LoVo (cell line): ENCODE measurements at places on chromosomes 3 and 15.
A peak's percentile ranks its signal among the peaks of the same experiment; 100 is the strongest.

GRCh38 chr15:20295238-20295811 lies 246.3 kb downstream of the GOLGA6L6 start:
- DNase-seq: no peak

DNA sequence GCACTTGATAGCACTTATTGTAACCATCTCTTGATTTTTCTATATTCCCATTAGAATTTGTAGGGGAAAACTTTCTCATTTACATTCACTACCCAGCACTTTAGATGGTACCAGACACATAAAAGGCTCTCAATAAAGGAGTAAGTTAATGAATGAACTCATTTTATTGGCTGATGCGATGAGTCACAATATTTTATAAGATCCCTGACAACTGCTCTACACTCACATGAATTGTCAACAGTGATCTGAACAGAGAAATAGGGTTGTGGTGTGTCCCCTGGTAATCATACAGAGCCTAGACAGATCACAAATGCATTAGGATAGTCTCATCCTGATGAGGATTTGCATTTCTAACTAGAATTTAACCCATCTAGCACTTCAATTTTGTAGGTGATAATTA lies 567.6 kb upstream of the ARPP21 start:
- peak; percentile 19 for DNase-seq

DNA sequence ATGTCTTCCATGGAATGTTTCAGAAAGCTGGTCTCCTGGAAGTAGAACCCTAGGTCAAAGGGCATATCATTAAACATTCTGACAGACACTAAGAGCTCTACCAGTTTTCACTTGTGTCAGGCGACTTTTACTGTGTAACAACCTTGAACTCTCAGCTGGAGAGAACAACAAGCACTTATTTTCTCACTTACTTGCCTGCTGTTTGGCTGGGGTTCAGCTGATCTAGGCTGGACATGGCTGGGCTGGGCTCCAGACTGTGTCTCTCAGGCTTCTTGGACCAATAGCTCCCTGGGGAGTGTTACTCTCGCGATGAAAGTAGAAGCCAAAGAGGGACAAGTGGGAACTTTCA lies 527.3 kb downstream of the SHQ1 start:
- DNase-seq: no peak

DNA sequence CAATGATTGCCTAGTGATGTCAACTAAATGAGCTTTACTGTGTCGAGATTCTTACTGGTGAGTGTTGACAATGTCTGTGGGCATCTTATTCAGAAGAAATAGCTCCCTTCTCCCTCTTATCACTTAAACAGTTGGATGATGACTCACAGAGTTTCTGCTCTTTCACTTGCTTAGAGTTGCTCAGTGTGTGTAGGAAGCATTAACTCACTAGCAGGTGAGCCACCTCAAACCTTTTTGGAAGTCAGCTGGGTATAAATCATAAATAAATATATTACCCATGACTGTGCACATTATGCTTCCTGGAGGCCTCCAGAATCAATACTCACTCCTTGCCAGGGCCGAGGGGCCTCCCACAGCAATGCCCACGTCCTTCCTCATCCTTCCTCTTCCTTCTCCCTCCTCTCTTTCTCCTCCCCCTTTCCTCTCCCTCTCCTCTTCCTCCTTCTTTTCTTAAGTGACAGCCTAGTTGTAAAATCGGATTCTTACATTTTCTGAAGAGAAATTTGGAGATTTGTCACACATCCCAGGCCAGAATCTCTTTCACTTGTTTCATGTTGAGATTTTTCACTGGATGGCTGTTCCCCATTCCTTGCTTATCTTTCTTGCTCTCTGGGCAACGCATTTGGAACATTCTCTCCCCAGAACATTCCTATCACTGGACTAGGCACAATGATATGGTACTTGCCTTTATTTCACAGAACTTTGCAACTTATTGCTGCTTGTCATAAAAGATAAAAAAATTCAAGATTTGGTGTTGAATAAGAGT lies 17.5 kb downstream of the SHC4 start:
- peak; percentile 30 for DNase-seq

DNA sequence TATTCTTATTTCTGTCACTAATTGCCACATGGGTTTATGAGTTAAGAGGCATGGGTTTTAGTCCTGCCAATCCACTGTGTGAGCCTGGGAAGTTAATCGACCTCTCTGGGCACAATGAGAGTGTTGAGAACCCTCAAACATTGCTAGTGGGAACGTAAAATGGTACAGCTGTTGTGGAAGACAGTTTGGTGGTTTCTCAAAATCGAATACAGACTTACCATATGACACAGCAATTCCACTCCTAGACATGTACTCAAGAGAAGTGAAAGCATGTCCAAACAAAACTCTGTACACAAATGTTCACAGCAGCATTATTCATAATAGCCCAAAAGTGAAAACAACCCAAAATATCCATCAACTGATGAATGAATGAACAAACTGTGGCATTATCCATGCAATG lies 5.7 kb upstream of the GNB5 start:
- no peak for DNase-seq
